ENCODE measurements at places on chromosomes 11 and 22.

- DNase-seq: no peak
Measured at GRCh38 chr11:30653606-30654005, 67.5 kb upstream of the MPPED2 start.

- DNase-seq: no peak
Measured at GRCh38 chr11:134438542-134439537, 26.8 kb upstream of the B3GAT1 start.

- no peak for DNase-seq
Measured at GRCh38 chr11:60887556-60887955, 18.8 kb downstream of the PRPF19 start.

GRCh38 chr11:4626207-4627099, 10.8 kb upstream of the OR51D1 start:
- no peak for DNase-seq

DNA sequence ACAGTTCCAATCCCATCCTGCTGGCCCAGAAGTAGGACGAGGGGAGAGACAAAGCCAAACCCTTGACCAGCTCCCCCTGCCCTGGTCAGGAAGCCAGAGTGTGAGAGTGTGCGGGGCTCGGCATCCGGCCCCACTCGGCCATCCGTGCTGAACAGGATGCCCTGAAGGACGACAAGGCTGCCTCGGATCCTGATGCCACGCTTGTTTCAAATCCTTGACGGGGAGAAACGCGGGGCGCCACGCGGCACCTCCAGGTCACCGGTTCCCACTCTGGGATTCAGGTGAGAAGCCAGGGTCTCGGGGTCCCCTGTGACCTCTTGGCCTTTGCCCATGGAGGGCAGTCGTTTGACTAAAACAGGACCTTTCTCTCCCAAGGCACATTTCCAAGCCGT, 167.8 kb downstream of the BRD1 start:
- DNase-seq: no peak

- no peak for DNase-seq
Measured at GRCh38 chr11:2369320-2369719, 7.8 kb upstream of the CD81 start.

DNA sequence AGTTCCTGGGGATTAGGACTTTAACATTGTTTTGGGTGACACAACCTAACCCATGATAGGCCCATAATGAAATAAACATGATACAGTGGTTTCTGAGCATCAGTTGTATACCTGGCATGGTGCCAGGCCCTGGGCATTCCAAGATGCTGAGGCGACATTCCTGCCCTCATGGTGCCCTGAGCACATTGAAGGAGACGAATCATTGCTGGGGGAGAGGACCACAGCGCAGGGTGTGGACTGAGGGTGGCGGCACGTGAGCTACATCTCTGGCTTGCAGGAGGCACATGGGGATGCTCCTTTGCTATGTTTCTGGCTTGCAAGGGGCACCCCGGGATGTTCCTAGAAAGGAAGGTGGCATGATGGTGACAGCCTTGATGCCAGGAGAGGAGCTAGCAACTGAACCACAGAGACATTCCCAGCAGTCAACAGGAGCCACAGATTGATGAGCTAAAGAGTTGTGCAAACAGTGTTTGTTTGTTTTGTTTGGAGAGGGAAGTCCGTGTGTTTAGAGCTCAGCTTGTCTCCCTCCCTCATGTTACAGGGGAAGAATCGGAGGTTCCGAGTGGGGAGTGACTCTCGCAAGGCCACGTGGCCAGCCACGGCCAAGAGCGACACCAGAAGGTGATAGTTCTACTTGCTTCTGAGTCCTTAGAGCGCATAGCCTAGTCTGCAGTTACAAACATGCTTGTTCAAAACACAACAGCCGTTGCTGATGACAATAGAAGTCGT, 106.4 kb downstream of the MIAT start:
- peak; percentile 53 for DNase-seq

DNA sequence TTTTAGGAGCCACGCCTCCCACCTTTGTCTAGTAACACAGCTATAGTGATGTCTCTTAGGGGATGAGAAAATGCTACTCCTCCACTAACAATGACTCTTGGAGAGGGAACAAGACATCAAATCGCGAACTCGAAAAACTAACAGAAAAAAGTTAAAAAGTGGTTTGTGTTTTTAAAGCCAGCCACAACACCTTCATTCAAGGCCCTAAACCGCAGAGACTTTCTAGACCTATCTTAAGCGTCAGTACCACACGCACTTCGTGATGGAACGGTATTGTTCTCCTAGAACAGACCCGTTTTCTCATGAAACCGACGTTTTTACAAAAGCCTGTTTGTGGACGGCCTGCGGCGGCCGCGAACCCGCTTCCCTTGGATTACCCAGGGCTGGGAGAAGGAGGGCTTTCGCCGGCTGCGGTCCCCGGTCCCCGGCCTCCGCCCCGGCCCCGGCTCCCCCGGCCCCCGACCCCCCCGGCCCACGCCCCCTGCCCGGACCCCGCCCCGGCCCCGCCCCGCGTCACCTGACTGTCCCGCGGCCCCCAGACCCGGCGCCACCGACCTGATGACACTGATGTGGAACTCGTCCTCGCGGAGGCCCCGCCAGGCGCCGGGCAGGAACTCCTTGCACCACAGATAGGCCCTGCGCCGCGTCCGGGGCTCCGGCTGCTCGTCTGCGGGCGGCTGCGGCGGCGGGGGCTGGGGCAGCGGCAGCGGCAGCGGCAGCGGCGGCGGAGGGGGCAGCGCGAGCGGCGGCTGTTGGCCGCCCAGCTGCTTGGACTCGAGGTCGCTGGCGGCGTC, 718 bp downstream of the CHKA start:
- DNase-seq: no peak

GRCh38 chr11:63782749-63783148, 14.2 kb upstream of the ZFTA start:
- DNase-seq: no peak

GRCh38 chr11:44006917-44007361, 40.8 kb upstream of the ACCSL start:
- no peak for DNase-seq

- DNase-seq: peak; percentile 65
Measured at GRCh38 chr11:100739666-100740065, 52.6 kb downstream of the ARHGAP42 start.

- DNase-seq: no peak
Measured at GRCh38 chr11:94032066-94032465, 10.9 kb downstream of the HEPHL1 start.
